ENCODE measurements at places on chromosomes 12 and 14.
A peak's percentile ranks its signal among the peaks of the same experiment; 100 is the strongest.

DNA sequence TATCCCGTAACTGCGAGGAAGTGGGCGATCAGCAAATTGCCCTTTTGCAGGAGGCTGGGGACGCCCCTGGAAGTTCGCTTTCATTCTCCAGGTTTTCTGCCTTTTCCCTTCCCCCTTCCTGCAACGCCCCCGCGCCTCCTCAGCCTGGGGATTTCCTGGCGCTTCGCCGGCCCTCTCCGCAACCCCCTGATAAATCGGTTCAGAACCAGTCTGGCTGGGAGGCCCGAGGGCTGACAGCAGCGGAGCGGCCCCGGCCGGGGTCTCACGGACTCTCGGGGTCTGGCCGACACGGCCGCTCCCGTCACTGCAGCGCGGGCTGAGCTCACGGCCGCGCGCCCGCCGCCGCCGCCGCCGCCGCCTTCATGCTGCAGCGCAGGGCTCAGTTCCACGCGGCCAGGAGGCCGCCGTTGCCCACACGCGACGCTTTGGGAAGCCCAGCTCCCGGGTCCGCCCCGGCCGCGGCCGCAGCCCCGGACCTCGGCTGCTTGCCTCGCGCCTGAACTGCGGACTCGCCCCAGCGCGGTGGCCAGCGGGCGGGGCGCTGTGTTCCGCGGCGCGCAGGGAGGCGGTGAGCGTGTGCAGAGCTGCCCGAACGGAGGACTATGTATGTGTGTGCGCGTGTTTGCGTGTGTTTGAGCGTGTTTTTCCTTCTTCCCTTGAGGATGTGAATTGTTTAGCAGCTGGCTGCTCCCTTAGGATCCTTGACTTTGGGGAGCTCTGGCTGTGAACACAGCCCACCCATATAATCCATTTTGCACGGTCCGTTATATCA, at the start of gene LRFN5:
TSS of gene LRFN5 (plus strand) at position 345 of the 772 bp plus-strand sequence.
- peak; percentile 42 for DNase-seq

- no peak for DNase-seq
These were observed 21.5 kb upstream of the GNS start for GRCh38 chr12:64780531-64781279.

DNA sequence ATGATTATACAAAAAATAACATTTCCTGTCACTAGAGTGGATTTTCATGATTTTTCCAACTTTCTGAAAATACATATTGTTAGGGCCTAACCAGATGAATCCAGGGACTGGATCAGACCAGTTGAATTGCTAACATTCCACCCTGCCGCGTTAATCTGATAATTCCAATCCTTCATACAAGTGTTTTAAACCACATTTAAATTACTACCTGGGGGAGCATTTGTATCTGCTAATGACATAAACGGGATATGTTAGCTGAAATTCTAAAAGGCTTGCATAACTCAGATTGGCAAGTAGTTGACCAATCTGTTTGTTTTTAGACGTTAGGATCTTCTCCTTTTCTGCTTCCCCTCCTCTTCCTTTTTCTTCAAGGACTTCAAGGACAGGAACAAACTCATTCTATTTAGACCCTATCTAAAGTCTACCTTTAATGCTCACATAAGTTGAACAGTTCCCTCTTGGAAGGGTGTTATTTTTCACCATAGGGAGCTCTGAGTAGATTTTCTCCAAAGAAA, 239.0 kb downstream of the ADAMTS20 start:
- DNase-seq: no peak

- no peak for DNase-seq
These were observed 27.9 kb downstream of the ESR2 start for GRCh38 chr14:64266239-64266638.

DNA sequence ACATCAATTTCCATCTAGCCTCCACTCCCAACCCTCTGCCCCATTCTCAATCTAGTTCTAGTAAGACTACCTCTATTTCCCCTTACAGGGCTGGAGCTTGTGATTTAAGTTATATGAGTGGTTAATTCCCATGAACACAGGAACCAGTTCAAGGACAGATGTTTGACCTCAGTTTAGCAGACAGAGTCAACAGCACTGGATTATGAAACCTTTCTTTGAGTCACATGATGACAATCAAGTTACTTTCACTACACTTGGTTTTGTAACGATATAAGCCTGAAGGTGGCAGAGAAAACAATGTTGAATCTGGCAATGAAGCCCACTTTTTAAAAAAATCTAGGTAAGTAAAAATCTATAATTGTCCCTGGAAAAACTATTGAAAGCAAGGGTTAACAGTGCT, 1646.2 kb upstream of the FLRT2 start:
- no peak for DNase-seq

- no peak for DNase-seq
These were observed 74.6 kb upstream of the BBS10 start for GRCh38 chr12:76422543-76423438.

DNA sequence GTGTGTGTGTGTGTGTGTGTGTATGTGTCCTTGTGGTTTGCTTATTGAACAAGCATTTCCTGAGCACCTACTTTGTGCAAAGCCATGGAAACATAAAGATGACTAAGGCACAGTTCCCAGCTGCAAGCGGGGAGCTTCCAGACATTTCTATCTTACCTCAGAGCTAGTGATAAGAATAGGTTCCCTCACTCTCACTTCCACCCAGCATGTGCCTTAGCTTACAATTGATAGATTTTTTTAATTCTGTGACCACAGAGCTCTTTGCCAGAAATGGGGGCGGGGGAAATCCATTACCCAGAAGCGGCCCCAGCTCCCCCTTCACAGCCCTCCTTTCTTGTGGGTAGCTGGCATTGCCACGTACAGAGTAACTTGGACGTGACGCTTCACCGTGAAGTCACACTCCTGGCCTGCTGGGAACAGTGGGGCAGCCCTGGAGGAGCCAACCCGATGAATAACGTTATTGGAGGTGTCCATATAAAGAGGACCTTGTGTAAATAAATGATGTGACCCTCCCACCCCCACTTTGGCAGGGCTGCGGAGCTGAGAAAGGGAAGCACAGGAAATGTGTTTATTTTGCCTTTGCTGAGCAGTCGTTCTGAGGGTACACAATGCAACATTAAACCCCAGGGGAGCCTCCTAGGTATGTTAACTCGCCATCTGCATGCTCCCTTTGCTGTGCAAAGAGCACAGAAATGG, 238.9 kb downstream of the CHST11 start:
- no peak for DNase-seq

GRCh38 chr14:92551044-92551841, 37.7 kb downstream of the RIN3 start:
- DNase-seq: no peak

DNA sequence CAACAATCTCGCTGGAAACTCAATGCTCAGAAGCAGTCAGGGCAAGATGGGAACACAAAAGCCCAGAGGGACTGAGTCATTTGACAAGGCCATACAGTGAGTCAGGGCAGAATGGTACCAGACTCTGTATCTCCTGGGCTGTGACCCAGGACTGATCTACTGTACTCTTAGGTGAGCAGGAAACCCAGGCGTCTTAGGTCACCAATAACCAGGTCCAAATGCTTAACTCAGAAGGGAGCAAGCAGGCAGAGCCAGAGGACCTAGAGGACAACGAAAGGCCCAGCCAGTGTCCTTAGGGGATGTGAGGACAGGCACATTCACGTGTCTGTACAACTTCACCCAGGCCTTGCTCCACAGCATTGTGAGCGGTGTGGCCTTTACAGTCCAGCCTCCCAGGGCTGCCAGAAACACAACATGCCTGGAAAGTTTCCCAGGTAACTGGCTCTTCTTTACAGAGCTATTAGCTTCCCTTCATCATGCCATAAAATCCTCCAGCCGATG, 69.9 kb downstream of the ARL6IP4 start:
- DNase-seq: no peak

DNA sequence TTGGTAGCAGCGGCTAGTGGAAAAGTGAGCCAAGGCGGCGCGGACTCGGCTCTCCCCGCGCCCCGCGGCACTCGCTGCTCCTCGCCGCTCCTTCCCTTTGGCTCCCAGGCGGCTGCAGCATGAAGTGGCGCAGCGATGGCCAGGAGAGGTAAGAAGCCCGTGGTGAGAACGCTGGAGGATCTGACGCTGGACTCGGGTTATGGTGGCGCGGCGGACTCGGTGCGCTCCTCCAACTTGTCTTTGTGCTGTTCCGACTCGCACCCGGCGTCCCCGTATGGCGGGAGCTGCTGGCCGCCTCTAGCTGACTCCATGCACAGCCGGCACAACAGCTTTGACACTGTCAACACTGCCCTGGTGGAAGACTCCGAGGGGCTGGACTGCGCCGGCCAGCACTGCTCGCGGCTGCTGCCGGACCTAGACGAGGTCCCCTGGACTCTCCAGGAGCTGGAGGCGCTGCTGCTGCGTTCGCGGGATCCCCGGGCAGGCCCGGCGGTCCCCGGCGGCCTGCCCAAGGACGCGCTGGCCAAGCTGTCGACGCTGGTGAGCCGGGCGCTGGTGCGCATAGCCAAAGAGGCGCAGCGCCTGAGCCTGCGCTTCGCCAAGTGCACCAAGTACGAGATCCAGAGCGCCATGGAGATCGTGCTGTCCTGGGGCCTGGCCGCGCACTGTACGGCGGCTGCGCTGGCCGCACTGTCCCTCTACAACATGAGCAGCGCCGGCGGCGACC, 225.6 kb upstream of the CRY1 start:
- DNase-seq: no peak

- no peak for DNase-seq
These were observed 44.4 kb upstream of the IQSEC3 start for GRCh38 chr12:22190-22529.

- no peak for DNase-seq
These were observed 139.7 kb downstream of the KCNH5 start for GRCh38 chr14:62905566-62905965.

- DNase-seq: no peak
These were observed 13.7 kb downstream of the OXA1L start for GRCh38 chr14:22780105-22780679.

- no peak for DNase-seq
These were observed 36.6 kb upstream of the CIT start for GRCh38 chr12:119913536-119914330.

GRCh38 chr14:53391631-53392285, 238.6 kb upstream of the DDHD1 start:
- no peak for DNase-seq

DNA sequence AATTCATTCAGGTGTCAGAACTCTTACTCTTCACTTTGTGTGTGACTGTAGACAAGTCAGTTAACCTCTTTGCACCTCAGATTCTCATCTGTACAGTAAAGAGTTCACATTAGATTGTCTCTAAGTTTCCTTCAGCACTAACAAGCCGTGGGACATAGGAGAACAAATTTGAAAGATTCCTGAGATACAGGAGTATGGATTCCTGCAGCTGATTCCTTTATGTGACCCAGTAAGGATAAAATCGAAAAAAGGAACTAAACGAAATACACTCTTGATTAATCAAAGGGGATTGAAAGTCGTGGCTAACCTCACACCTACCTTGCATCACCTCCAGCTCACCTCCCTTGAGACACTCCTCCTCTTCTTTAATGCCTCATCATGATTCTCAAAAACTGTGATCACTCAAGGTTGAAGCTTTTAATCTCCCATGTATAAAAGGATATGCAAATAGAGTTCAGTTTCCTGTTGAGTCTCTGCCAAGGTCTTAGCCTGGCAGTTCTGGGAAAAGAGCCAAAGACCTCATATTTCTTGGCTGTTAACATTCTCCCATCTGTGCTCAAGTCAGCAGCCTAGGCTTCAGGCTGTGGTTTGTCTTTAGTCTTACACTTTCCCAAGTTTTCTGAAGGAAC, 156.6 kb downstream of the DAD1 start:
- DNase-seq: peak; percentile 98

- no peak for DNase-seq
These were observed 66.1 kb downstream of the WASHC3 start for GRCh38 chr12:101995684-101996083.

DNA sequence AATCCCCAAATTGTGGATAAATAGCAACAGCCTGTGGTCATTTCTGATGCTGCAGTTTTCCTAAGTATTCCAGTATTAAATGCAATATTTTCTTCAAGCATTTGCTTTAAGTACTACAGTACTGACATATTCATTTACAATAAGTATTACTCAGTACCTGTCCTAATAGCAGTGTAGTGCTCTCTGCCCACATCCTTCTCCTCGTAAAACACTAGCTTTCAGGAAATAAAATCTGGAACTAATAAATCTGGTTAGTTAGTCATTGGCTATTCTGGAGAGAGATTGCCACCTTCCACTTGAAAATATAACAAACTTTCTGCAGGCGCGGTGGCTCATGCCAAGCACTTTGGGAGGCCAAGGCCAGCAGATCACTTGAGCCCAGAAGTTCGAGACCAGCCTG, 441.5 kb downstream of the PRKD1 start:
- DNase-seq: no peak

GRCh38 chr12:41286426-41286825, 98.3 kb downstream of the PDZRN4 start:
- no peak for DNase-seq

GRCh38 chr12:13171921-13172859, 24.3 kb upstream of the EMP1 start:
- DNase-seq: no peak

- DNase-seq: no peak
These were observed 33.0 kb downstream of the RASSF9 start for GRCh38 chr12:85803231-85803630.

DNA sequence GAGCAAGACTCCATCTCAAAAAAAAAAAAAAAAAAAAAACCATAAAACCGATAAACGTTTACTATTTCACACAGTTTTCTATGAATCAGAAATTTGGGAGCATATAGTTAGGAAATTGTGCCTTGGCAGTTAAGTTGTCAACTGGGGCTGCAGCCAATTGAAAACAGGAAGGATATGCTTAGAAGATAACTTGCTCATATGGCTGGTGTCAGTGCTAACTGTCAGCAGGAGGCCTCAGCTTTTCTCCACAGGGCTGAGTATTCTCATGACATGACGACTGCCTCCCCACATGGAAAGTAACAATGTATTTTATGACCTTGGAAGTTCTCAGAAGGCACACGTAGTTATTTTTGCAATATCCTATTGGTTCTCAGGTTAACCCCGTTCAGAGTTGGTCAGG, 29.6 kb upstream of the OR5AU1 start:
- DNase-seq: no peak

DNA sequence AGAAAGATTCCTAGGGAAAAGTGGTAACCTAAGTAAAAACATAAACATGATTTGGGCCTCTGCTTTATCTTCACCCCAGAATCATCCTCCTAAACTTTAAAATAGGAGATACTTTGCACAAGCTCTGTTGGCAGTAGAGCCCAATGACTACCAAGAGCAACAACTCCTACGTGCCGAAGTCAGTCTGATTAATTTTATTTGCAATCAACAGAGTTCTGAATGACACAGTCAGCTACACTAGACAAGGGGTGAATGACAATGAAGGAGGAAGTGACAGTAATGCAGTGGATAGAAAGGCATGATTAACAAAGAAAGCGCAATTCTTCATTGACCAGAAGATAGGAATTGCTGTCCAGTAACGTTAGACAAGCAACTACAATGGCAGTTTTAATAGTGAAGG, 957.9 kb upstream of the USP15 start:
- no peak for DNase-seq

- no peak for DNase-seq
These were observed 78.8 kb downstream of the C14orf132 start for GRCh38 chr14:96117960-96118359.

- no peak for DNase-seq
These were observed 8.9 kb downstream of the WNK1 start for GRCh38 chr12:761256-761655.
